ENCODE measurements at places on chromosomes 3 and 15.

DNA sequence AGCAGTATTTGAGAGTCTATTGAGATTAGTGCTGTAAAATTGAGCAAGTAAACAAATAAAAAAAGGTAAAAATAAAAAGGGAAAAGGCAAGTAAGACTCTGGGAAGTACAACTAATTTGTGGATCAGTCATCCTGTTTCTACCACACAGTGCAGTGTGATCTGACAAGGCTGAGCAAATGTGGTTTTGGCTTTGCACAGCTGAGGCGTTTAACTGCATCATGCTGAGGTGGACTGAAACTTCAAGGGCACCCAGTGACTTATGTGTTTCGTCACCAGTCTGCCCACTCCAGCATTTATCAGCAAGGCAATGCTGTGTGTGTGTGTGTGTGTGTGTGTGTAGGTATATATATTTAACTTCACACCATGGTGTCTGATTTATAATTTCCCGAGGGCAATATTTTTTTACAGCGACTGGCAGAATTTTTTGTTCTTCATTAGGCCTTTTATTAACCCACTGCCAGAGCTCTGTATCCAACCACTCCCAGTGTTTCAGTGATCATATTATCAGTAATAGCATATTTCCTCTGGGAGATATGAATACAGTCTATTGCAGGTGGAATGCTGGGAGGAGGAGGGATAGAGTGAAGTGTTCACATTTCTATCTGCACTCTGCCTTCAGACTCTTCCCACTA, 131.5 kb upstream of the SATB1 start:
- DNase-seq: no peak

- no peak for DNase-seq
These were observed 192.9 kb upstream of the CADPS start for GRCh38 chr3:63067999-63068645.

DNA sequence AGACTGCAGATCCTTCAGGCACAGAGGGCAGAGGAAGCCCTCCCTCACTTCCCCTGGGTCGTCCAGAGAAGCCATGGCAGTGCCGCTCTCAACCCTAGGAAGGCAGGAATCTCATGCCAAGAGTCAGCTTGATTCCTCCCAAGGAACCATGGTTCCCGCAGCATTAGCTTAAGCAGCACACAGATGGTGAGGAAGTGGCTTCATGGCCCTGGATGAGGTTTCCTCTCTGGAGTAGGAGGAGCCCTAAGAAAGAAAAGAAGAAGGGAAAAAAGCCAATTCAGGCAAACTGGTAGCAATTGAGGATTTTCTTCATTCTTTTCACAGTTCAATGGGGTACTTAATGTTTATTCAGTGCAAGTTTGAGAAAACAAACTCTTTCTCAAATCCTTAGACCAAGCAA, 2.9 kb downstream of the RBSN start:
- no peak for DNase-seq

GRCh38 chr3:177622520-177622919, 425.2 kb upstream of the TBL1XR1 start:
- no peak for DNase-seq

DNA sequence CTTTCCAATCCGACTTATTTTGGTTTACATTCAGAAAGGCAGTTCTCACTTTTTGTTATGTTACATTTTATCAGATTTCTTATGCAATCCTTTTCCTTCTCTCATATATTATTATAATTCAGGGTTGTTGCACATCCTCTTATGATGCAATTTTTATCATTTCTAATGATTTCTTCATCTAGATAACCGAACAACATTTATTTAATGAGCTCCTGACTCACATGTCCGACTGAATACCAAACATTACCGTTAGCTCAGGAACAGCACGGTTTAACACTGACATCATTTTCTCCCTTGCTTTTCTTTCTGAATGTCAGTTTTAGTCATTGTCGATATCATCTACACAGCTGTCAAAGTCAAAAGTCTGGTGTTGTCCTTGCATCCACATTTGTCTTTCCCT, 199.2 kb downstream of the BCHE start:
- no peak for DNase-seq

DNA sequence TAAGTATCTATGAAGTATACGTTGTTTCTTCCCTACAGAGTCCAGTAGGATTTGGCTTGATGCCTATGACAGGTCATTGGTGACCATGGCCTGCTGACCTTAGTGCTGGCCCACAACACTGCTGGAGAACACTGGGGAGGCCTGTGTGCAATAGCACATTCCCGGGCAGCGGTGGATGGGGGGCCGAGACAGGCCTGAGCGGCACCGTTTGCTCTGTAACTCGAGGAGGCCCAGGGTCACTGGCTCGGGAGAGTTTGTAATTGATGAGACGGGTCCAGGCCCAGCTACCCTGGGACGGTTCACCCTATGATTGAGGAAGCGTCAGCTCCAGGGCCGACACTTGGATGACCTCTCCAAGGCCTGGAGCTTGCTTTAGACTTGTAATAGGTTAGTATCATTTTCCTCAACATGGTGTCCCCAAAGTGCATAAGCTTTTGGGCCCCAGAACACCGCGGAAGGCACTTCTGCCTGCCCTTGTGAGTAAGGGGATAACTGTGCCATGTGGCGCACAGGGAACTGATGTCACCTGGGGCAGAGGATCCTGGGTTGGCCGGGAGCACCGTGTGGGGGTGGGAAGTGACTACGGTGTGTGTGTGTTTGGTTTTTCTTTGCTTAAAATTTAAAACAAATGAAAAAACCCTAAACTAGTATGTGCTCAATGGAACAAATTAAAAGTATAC, 12.0 kb downstream of the TRPM1 start:
- no peak for DNase-seq
